B cell (primary cell): ENCODE measurements at places on chromosomes 3 and 15. TPM values are rescaled to one million over a fixed set of nuclear protein-coding genes. Genes with fewer than 3 reads are reported as not detected.

DNA sequence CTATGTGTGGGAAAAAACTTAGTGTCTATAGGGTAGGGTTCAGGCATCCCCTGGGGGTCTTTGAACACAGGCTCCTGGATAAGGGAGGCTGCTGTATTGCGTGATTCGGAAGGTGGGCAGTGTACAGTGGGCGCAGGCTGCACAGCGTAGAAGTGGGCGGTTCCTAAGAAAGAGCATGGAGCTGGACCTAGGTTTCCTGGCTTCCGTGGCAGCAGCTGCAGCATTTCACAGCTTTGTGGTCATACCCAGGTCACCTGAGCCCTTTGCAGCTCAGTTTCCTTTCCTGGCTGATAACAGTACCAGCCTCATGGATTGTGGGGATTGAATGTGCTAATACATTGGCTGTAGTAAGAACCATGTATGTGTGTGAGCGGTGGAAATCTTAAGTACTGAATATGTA is 22.2 kb downstream of the CFAP100 start:
- H3K36me3 ChIP-seq: no peaks in the 10 kb centered on the region
- no peaks in the 10 kb centered on the region for H3K4me1 ChIP-seq
- H3K27me3 ChIP-seq: no peaks in the 10 kb centered on the region
- DNase-seq: no peak
- H3K27ac ChIP-seq: no peak overlapping the region

DNA sequence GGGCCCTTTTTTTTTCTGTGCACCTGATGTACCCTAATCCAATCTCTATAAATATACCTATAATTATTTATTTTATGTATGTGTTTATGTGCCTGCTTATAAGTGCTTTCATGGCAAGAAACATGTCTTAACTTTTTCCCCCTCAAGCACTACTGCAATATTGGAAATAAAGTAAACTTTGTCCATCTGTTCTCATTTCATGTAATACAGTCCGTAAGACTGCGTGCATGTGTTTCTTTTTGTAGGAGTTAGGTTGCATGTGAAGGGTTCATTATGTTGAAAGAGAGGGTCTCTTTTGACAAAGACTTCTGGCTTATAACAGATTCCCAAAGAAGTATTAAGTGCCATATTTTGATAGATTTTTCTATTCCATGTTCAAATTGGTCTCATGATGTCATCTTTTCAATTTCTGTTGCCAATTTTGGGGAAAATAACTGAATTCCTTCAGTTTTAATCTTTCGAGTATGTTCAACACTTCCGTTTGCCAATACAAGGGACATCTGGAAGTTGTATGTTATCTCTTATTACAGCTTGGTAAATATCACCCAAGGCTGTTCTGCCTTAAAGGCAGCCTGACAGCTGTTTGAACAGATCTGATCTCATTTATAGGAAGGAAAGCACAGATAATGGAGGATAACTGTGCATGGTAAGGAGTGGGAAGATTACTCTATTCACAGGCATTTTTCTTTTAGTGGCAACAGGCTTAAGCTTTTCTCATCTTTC is 273.1 kb upstream of the SGO1 start:
- H3K36me3 ChIP-seq: no peaks in the 10 kb centered on the region
- H3K27ac ChIP-seq: no peak overlapping the region
- H3K4me1 ChIP-seq: no peaks in the 10 kb centered on the region
- DNase-seq: no peak

DNA sequence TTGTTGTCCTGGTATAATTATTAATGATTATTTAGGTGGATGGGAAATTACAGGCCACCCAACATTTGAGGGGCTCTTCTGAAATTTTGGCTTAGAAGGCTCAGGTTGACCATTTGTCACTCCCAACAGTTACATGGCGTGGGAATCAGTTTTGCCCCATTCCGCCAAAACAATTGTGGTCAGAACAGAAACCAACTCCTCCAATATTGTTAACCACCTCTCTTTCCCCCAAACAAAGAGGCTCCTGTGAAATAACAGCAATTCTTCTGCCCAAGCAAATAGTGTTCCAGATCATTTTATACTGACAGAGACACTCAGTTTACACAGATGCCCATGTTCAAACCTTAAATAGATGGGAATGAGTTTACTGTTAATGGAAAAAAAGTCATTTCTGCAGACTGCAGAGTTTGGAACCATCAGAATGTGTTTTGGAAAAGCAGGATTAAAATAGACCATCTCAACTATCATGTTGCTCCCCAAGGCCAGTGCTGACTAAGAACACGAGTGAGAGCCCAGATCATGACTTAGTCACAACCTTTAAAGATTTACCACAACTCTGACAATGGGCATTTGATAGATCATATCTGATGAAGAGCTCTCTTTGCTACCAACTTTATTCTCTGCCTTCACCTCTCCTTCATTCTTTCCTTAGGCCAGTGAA is 102.1 kb downstream of the DUT start:
- DNase-seq: no peak
- no peak overlapping the region for H3K27ac ChIP-seq
- H3K36me3 ChIP-seq: no peaks in the 10 kb centered on the region
- H3K4me3 ChIP-seq: no peak overlapping the region
- no peaks in the 10 kb centered on the region for H3K4me1 ChIP-seq

DNA sequence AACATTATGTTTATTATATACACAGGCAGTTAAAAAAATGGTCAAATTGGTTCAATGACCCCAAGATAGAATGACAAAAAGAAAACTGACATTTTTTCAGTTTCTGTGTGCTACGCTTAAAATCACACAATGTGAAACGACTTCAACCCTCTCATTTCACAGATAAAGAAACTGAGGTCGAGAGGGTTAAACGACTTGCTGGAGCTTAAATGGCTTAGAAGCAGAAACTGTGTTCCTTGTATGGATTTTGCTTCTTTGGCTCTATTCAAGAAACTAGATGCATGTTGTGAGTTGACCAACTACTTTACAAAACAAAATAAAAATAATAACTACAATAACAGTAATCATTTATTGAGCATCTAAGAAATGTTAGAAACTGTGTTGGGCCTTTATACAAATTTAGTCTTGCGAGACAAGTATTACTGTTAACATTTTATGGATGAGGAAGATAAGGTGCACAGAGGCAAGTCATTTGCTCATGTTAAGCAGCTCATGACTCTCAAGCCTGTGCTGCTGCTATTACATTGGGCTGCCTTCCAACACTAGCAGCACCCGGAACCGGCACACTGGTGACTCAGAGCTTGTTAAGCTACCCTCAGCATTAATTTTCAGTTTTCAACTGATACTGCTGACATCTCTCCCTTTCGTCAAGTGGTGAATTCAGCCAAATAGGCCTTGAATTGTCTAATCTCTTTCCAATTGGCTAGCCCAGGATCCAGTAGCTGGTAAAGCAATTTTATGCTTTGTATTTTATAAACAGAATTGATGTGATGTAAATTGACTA is 487.6 kb downstream of the NAALADL2 start:
- no peak overlapping the region for H3K27ac ChIP-seq
- no peaks in the 10 kb centered on the region for H3K27me3 ChIP-seq
- H3K4me3 ChIP-seq: no peak overlapping the region

- DNase-seq: peak; percentile 58
- no peak overlapping the region for H3K4me3 ChIP-seq
- no peaks in the 10 kb centered on the region for H3K27me3 ChIP-seq
- no peak overlapping the region for H3K27ac ChIP-seq
These were observed 31.3 kb upstream of the SETMAR start for GRCh38 chr3:4271834-4272233.

DNA sequence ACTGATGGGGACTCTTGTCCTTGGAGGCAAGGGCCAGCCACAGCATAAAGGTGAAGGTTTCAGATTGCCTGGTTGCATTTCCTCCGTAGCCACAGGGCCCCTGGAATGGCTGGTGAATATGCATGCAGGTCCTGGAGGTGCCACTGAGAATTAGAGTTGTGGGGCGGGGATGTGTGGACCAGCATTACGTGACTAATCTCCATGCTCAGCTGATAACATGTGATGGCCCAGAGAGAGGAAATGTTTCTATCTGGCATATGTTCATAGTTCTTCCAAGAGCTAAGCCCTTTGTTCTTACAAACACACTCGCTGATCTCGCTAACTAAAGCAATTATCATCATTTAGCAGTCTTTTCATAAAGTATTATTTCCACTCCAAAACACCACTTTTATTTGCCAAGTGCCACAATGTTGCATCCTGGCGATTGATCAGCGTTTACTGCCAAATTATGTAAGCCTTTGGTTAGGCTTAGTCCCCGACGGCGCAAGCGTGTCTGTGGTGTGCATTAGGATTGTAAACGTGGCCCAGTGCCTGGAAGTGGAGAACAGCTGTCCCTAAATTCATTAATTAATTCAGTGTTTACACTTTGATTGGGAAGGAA is 55.9 kb downstream of the CGNL1 start:
- H3K4me3 ChIP-seq: no peak overlapping the region
- H3K4me1 ChIP-seq: no peaks in the 10 kb centered on the region
- H3K27me3 ChIP-seq: peaks cover 5% of the 10 kb centered on the region
- DNase-seq: no peak
- H3K36me3 ChIP-seq: no peaks in the 10 kb centered on the region
- no peak overlapping the region for H3K27ac ChIP-seq

DNA sequence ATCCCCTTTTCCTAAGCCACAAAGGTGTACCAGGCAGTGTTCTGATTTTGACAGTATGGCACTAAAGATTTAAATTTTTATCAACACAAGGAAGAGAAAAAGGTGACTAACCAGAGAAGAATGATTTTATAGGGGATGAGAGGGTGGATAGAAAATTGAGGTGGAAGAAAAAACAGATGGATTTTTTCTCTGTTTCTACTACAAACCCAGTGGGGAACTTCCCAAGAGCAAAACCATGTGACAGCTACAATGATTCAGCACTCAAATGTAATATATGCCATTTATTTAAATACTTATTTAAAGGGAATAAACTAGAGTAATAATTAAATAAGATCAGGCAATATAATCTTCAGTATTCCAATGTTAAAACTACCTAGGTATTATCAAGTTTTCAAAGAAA is 11.1 kb downstream of the DCUN1D1 start:
- no peak overlapping the region for H3K27ac ChIP-seq
- H3K4me1 ChIP-seq: peaks cover 15% of the 10 kb centered on the region
- H3K27me3 ChIP-seq: no peaks in the 10 kb centered on the region
- no peaks in the 10 kb centered on the region for H3K36me3 ChIP-seq
- DNase-seq: no peak

DNA sequence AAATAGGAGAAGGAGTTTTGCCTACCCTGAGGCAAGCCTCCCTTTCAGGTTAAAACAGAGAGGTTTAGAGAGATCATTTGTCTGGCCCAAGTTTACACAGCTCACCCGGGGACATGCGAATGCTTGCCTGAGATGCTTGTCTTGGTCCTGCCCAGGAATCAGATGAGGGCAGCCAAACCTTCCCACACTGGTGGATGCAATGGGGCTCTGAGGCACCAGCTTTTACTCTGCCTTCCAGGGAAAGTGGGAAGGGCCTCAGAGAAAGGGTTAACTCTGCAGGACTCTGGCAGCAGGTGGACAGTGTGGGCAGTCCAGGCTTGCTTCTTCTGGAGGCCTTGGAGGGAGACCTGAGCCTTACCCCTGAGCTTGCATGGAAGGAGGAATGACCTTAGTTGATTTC is 90.0 kb downstream of the LRRK1 start:
- H3K27me3 ChIP-seq: no peaks in the 10 kb centered on the region
- H3K4me3 ChIP-seq: no peak overlapping the region
- DNase-seq: no peak
- H3K27ac ChIP-seq: no peak overlapping the region
- H3K4me1 ChIP-seq: peaks cover 20% of the 10 kb centered on the region

GRCh38 chr15:66071160-66071920 is 182.2 kb downstream of the MEGF11 start:
- H3K36me3 ChIP-seq: no peaks in the 10 kb centered on the region
- no peak overlapping the region for H3K4me3 ChIP-seq
- H3K4me1 ChIP-seq: no peaks in the 10 kb centered on the region
- peaks cover 3% of the 10 kb centered on the region for H3K27me3 ChIP-seq
- no peak overlapping the region for H3K27ac ChIP-seq
- no peak for DNase-seq

DNA sequence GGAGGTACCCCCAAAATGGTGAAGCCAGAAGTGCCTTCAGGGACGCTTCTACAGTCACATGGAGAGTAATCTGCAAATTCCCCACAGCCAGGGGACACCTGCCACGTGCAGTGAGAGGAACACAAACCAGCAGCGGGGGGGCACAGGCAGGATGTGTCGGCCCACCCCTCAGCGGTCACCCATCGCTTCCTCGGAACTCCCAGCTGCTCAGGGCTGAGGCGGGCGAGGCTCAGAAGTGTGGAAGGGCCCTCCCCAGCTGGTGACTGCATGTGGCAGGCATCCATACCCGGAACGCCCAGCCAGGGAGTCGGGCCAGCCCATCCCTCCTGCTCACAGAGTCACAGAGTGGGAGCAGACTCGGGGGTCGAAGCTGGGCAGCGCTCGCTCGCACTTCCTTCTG is 63.7 kb downstream of the SLC12A8 start:
- H3K4me3 ChIP-seq: no peak overlapping the region
- DNase-seq: peak; percentile 77
- H3K27ac ChIP-seq: peak overlapping the region; percentile 47
- H3K27me3 ChIP-seq: no peaks in the 10 kb centered on the region
- peaks cover 39% of the 10 kb centered on the region for H3K4me1 ChIP-seq
- H3K36me3 ChIP-seq: no peaks in the 10 kb centered on the region

DNA sequence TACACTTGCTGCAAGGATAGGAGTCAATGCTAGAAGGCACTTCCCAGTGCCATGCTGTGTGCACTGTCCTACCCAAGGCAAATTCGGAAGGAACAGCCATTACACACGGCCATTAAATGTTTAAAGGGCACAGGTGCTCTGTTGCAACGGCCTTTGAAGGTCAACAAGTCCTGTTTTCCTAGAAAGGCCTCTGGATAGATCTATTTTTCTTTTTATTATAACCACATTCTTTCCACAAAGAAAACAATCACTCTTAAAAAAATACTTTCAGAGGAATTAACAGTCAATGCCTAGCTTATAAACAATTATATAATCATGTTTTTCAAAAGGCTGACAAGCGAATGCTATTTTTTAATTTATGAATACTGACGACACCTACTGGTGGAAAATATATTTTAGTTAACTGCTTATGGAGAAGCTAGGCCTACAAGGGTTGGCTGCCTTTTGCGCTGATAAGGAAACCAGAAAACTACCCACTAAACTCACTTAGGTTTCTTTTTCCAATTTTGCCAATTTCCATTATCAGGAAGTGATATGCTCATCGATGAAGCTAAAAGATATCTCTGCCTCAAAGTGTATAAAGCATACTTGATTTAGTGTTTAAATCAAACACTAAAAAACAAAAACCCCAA is 2.4 kb downstream of the ARHGEF3 start:
- H3K4me3 ChIP-seq: peak overlapping the region; percentile 24
- H3K36me3 ChIP-seq: no peaks in the 10 kb centered on the region
- peak overlapping the region; percentile 51 for H3K27ac ChIP-seq
- no peaks in the 10 kb centered on the region for H3K27me3 ChIP-seq
- peaks cover 46% of the 10 kb centered on the region for H3K4me1 ChIP-seq

The ACTC1 gene
- not detected in 2 replicates for total RNA-seq

The TNIK gene
- 7.5 and 7.7 TPM in 2 replicates for total RNA-seq

The GRM2 gene
- total RNA-seq: 0.86 and 1.1 TPM in 2 replicates

The XCR1 gene
- total RNA-seq: not detected in 2 replicates

The LOXL1 gene
- total RNA-seq: 0.49 and 0.61 TPM in 2 replicates

The KBTBD8 gene
- total RNA-seq: 27.6 and 32.6 TPM in 2 replicates

The RAB43 gene
- 14.3 and 15.9 TPM in 2 replicates for total RNA-seq
